ENCODE measurements at places on chromosomes 7 and 10.

DNA sequence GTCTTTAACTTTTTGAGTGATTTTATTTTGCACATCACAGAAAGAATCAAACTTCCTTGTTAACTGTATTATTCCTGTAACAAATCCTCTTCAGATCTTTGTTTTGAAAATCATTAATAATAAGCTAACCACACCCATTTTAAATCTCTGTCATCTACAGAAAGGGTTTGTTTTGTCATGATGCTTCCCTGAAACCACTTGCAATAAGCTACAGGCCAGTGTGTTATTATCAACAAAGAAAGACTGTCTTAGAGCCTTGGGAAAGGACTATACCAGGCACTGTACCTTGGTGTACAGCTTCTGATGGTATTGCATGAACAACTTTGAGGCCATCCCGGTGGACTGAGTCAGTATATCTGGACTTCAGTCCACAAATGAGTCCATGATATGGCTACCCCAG is 145.3 kb upstream of the FAM3C start:
- DNase-seq = no peak

GRCh38 chr7:74012842-74013249 is 15.1 kb upstream of the ELN start:
- DNase-seq = no peak

DNA sequence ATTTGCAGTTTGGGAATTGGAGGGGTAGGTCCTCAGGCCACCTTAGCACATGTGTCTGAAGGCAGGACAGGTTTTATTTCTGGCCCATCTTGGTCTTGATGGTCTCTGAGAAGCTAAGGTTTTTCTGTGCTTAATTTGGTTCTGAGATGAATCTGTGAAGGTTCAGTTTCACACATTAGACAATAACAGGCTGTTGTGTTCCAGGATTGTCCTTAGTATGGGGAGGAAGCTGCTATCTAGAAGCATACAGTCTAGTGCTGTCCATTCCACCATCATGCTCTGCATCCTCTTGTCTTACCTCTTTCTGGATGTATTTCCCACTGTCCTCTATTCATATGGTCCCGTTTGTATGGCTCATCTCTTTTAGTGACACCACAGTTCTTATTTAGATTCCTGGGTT is 7.1 kb downstream of the UBE2D1 start:
- no peak for DNase-seq

DNA sequence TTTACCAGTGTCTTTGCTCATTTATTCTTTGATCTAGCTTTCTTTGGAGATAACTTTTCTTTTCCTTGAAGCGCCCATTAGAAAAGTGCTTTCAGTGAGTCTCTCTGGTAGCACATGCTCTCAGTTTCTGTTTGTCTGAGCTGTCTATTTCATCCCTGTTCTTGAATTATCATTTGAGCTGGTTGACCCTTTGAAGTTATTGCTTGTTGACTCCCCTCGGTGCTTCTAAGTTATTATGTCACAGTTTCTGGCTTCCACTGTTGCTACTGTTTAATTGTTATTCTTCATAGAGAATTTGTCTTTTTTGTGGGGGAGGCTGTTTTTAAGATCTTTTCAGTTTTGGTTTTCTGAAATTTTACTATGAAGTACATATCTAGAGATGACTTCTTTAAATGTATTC is 11.4 kb upstream of the PRF1 start:
- DNase-seq = no peak

- no peak for DNase-seq
Measured at GRCh38 chr7:86942081-86942480, 117.4 kb downstream of the ELAPOR2 start.

GRCh38 chr7:116518961-116519360 is 5.9 kb upstream of the CAV1 start:
- no peak for DNase-seq

- no peak for DNase-seq
Measured at GRCh38 chr7:129882531-129882930, 70.2 kb downstream of the UBE2H start.

DNA sequence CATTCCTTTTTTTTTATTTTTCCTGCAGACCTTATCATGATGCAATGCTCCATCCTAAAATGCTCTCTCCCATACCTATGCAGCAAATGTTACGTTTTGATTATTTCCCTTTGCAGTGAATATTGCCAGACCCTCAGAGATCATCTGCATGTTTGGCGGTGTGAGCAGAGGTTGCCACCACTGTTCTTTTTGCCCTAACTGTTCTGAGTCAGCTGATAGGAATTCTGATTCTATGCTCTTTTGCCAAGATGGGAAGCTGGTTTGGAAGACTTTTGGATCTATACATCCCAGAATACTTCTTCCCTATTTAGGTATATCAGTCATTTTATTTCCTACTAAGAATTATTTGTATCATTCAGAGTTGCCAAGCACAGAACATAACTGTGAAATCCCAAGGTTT is 130.5 kb downstream of the KLF6 start:
- no peak for DNase-seq

DNA sequence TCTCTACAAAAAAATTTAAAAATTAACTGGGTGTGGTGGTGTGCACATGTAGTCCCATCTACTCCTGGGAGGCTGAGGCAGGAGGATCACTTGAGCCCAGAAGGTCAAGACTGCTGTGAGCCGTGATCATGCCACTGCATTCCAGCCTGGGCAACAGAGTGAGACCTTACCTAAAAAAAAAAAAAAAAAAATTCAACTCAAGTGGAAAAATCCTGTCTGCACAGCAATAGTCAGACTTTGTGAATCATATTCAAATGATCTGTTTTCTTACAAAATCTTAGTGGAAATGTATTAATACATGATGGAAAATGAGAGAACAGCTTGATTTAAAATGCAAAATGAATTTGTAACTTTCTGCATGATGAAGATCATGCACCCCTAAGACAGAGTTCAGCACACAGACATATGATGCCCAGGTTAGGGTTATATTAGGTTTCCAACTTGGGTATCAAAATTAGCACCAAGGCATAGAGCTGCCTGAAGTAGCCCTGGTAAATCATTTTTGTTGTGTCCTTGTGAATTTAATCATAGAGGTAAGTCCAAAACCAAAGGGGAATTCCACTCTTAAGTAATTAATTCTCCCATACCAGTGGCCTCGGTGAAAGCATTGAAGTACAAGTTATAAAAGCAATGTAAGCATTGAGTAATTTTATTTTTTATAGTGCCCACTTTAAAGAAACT is 93.8 kb downstream of the ADD3 start:
- DNase-seq = no peak

GRCh38 chr10:6301488-6302075 is 98.8 kb downstream of the PFKFB3 start:
- DNase-seq = no peak

DNA sequence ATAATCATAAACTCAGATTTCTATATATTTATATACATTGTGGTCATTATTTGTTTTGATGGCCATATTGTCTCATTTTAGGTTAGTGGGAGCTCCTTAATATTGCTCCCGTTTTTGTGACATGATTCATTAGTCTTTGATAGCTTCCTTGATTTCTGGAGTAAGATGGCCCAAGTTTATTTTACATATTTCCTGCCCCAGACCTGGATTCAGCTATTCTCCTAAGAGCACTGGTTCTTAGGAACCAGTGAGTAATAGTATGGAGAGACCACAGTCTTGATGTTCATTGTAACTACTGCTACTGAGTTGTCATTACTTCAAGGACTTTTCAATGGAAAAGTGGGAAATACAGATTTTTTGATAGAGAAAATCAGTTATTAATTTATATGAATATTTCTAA is 6.0 kb downstream of the TFPI2 start:
- no peak for DNase-seq

- DNase-seq = no peak
Measured at GRCh38 chr10:32995751-32996150, 37.7 kb upstream of the ITGB1 start.

DNA sequence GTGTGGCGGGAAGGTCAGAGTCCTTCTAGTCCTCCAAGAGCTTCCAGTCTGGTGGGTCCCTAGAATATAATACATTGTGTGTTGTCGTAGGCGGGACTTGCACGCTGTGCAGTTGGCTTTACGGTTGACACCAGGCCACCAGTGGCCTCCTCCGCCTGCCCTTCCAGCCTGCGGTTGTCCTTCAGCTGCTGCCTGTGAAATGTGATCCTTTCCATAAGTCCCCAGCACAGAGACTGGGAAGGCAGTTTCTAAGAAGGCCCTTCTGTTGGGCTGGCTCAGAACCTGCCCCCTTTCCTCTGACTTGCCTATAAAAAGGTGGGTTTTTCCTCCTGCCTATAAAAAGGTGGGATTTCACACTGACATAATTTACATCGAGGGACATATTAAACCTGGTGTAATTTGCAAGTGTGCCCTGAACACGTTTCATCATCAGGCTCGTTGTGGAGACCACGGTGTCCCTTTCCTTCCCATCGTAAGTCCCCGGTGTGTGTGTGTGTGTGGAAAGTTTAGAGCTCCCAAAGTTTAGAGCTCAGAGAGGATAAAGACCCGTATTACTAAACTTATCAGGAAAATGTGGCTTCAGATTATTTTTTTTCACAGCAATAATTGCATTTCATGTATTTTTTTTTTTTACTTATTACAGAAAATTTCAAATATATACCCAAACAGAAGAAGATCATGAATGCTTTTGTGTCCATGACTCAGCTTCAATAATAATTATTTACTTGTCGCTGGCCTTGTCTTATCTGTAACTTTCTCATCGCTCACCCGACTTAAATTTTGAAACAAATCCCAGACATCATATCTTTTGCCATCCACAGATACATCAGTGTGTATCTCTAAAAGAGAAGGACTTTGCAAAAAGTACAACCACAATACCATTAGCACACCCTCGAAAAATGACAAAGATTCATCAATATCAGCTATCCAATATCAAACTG is 45.1 kb downstream of the CUX1 start:
- DNase-seq = no peak

DNA sequence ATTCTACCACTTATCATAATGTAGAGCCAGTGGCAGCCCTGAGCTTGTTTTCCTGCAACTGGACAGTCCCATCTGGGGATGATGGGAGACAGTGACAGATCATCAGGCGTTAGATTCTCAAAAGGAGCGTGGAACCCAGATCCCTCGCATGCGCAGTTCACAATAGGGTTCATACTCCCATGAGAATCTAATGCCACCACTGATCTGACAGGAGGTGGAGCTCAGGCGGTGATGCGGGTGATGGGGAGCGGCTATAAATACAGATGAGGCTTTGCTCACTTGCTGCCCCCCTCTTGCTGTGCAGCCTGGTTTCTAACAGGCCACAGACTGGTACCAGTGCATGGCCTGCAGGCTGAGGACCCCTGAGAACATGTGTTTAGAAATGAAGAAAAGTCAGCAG is 260.1 kb downstream of the CAMK1D start:
- DNase-seq = no peak

DNA sequence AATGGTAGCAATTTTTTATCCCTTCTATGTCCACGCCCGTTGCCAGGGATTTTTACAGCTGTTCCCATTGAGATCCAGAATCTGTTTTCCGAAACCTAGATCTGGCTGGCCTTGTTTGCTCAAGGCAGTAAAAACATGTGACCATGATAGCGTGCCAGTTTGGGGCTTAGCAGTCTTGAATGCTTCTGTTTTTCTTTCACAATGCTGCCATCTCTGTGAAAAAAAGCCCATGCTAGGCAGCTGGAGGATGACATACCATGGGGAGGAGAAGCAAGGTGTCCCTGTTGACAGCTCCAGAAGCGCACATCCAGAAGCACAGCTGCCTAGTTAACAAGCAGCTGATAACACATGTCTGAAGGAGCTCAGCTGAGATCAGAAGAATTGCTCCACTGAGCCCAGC is 2.2 kb upstream of the ZNF92 start:
- DNase-seq = no peak

GRCh38 chr10:131886237-131886636 is 14.6 kb upstream of the PPP2R2D start:
- no peak for DNase-seq

- no peak for DNase-seq
Measured at GRCh38 chr7:99140813-99141212, 3.1 kb downstream of the SMURF1 start.

DNA sequence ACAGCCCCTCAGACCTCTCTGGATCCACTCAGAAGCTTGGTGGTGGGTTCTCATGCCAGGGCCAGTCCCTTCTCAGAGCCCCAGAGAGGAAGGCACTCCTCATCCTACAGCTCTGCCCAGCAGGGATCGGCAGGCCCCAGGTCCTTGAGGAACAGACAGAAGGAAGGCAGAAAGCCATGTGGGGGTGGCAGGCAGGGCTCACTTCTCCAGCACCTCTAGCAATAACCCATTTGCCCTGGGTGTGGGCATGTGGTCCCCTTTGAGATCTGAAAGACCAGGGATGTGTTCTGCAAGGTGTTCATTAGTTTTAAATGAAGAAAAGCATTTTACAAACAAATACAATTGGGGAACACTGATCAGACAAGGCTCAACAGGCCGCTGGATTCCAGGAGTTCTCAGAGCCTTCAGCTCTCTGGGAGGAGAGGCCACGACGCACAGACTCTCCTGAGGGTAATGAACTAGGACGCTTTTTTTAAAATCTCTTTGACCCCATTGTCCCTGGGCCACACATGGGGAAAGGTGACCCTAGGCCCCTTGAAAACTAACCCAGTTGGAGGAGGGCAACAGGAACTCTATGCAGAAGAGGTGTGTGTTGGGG is 40.6 kb downstream of the LDB3 start:
- no peak for DNase-seq

GRCh38 chr7:112120696-112121217 is 85.4 kb downstream of the DOCK4 start:
- no peak for DNase-seq

- no peak for DNase-seq
Measured at GRCh38 chr10:63391812-63392211, 74.0 kb downstream of the JMJD1C start.

DNA sequence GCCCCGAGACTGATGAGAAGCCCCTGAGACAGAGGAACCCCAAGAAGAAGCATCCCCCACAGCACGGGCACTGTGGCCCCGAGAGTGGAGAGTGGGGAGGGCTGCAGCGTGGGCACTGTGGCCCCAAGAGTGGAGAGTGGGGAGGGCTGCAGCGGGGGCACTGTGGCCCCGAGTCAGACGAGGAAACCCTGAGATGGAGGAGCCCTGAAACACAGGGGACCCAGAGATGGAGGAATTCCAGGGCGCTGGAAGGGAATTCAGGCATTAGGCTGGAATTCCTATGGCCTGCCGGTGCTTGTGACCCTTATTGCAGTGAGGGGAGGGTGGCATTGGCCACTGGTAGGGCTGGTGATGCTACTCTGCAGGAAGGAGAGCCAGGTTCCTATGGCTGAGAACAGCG is 168.6 kb upstream of the SHH start:
- no peak for DNase-seq

DNA sequence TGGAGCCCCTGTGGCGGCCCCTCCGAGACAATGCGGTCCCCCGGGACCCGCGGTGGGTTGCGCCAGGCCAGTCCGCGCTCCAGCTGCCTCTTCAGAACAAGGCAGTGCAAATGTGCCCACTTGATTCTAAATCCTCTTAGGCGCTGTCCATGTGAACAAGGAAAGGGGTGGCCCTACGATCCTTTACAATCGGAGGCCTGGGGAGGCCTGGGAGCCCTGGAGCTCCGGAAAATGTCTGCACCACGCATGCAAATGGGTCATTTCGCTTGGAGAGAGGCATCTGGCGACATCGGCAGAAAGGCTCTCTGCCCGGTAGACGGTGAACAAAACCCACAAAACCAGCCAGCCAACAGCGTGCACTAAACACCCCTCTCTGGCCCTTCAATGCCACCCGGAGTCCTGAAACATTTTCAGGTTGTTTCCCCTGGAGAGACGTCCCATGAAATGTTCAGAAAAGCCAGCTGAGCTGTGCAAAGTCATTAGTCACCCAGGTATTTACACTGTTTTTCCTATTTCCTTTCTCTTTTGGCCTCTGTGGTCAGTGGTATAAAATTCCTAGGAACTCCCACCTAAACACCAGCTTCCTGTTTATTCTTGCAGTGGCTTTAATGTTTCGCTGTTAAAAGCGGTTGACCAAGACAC is 102.8 kb upstream of the ZNF438 start:
- no peak for DNase-seq

- DNase-seq = peak; percentile 45
Measured at GRCh38 chr10:33139181-33139646, 181.2 kb upstream of the ITGB1 start.

All from stimulated activated CD8-positive, alpha-beta memory T cell treated with anti-CD3 and anti-CD28 coated beads, Interleukin-2, amount 100 ng/mL, for 1 hour (primary cell).